ENCODE measurements at places on chromosomes 11 and 22.

- no peak for DNase-seq
These were observed 254.6 kb upstream of the LRRC4C start for GRCh38 chr11:41714101-41714500.

DNA sequence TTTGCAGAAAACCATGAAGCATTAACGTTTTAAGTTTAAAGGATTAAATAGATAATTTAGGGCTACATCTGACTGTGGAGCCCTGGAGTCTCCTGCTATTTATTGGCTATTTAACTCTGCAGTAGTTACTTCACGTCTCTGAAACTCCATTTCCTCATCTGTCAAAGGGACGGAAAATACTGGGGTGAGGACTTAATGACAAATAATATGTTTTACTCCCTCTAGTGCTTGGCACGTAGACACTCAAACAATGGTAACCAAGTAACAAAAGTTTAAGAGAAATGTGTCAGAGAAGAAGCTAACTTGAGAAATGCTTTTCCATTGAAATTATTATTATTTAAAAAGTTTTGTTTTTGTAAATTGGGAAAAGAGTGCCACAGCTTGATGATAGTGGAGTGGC lies 130.7 kb upstream of the RCN1 start:
- DNase-seq, result no peak

GRCh38 chr22:46865052-46865434 lies 102.6 kb downstream of the TBC1D22A start:
- no peak for DNase-seq

GRCh38 chr11:14908214-14908880 lies 16.3 kb upstream of the CYP2R1 start:
- DNase-seq, result peak; percentile 61

DNA sequence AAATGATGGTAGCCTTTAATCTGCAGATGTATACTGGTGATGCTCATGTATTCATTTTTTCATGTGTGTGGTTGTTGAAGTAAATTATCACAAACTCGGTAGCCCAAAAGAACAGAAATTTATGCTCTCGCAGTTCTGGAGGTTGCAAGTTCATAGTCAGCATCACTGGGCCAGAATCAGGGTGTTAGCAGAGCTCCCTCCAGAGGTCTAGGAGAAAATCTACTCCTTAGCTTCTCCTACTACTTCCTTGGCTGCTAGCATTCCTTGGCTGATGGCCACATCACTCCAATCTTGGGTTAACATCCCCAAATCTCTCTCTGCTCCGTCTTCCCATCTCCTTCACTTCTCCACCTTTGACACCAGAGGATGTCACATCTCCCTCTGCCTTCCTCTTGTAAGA lies 45.3 kb upstream of the GALNT18 start:
- no peak for DNase-seq

DNA sequence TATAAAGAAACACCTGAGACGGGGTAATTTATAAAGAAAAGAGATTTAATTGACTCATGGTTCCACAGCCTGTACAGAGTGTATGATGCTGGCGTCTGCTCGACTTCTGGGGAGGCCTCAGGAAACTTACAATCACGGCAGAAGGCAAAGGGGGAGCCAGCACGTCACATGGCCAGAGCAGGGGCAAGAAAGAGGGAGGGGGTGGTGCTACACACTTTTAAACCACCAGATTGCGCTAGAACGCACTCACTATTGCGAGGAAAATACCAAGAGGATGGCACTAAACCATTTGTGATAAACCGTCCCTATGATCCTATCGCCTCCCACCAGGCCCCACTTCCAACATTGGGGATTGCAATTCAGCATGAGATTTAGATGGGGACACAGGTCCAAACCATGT lies 79.7 kb upstream of the CARD18 start:
- DNase-seq, result no peak

- DNase-seq, result no peak
These were observed 39.6 kb downstream of the TSPAN18 start for GRCh38 chr11:44766112-44766971.

- no peak for DNase-seq
These were observed 10.6 kb downstream of the ACAT1 start for GRCh38 chr11:108131993-108132392.

DNA sequence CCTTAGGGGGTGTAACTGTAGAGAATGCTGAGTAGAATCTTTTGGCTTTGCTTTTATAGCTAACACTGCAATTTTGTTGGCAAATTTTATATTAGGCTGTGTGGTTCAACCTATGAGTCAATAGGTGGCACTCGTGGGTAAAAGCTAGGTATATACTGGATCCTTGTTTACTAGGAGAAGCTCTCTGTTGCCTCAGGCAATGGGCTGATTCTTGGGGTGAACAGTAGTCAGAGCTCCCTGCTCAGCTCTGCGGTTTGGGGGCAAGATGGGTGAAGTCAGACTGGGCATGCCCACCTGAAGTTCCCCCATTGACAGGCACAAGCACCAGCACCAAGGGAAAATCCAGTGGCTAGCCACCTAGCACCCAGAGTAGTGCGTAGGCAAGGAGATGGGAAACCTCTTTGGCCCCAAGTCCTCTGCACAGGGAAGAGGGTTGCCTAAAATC lies 238.7 kb downstream of the FAM181B start:
- DNase-seq, result no peak

DNA sequence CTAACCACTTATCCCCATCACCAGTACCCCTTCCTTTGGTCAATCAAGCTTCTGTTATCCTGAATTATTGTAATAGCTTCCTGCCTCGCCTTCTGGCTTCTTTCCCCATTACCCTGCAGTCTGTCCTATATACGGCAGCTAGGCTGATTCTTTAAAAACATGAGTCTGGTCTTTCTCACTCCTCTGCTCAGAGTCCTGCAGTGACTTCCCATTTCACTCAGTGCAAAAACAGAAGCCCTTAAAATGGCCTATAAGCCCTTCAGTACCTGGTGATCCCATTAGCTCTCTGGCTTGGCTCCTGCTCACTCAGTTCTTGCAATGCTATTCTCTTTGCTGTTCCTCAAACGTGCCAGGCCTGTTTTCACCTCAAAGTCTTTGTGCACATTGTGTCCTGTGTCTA lies 58.4 kb downstream of the JRKL start:
- no peak for DNase-seq

DNA sequence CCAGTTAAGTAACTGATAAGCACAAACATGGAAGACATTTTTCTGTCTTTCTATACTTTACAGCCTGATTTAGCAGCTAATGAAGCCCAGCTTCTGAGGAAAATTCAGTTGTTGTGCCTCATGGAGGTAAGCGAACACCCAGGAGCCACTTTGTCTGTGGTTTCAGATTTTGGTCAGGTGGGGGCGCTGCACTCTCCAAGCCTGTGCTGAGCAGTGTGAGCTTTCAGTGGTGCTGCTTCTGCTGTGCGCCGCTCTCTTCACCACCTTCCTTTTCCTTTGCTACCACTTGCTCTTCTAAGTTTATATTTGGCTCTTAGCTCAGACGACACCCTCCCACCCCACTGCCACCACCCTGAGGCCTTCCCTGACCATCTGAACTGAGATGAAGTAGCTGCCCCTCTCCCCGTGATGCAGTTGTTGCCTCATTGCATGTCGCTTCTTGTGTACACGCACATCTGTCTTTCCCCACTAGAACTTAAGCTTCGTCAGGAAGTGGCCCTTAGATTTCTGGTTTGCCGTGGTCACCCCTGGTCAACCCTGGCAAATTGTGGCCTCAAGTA lies 14.0 kb downstream of the PSMD13 start:
- no peak for DNase-seq

DNA sequence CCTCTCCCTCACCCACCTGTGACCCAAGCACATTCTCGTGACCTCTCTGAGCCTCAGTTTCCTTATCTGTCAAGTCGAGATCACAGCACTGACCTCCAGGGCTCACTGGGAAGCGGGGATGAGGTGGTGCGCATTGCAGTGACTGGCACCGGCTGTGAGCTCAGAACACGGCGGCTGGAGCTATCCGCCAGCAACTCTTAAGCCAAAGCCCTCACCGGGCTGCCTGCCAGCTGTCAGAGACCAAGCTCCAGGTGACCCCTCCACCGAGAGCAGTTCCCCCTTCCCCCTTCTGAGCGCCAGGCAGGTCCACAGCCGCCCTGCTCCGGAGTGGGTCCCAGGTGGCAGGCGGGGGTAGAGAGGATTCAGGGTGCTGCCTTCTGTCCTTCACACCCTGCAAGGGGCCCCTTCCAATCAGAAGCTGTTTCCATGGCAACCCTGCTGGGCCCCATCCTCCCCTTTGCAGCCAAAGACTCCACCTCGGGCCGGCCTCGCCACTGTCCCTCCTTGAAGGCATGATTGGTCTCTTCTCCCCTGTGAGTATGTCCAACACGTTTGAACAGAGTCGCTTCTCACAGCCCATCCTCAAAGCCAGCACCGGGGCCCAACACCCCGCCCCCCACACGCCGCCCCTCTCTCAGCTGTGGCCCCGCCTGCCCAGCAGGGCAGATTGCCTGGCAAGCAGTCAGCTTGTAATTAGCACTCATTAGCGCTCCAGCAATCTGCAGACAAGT lies 98.7 kb downstream of the WNT7B start:
- DNase-seq, result no peak

- DNase-seq, result no peak
These were observed 60.2 kb downstream of the BRD1 start for GRCh38 chr22:49767355-49768062.

GRCh38 chr11:88439356-88439755 lies 101.8 kb upstream of the CTSC start:
- no peak for DNase-seq

DNA sequence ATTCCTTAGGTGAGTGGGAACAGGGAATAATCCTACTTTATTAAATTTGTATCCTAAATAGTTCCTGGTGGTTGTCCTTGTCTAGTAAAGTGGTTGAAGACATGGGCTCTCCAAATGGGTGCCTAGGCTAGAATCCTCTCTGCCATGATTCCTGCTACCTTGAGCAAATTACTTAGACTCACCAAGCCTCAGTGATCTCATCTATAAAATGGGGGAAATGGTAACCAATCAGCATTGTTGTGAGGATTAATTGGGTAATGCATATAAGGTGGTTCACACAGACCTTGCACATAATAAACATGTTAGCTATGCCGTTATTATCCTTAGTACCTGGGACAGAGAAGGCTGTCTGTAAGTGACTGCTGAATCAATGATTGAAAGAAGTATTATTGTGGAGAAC lies 109.9 kb downstream of the FAR1 start:
- no peak for DNase-seq

- DNase-seq, result no peak
These were observed 13.6 kb downstream of the EFCAB6 start for GRCh38 chr22:43798492-43798891.

- DNase-seq, result no peak
These were observed 14.1 kb upstream of the LRRC10B start for GRCh38 chr11:61494381-61494961.

DNA sequence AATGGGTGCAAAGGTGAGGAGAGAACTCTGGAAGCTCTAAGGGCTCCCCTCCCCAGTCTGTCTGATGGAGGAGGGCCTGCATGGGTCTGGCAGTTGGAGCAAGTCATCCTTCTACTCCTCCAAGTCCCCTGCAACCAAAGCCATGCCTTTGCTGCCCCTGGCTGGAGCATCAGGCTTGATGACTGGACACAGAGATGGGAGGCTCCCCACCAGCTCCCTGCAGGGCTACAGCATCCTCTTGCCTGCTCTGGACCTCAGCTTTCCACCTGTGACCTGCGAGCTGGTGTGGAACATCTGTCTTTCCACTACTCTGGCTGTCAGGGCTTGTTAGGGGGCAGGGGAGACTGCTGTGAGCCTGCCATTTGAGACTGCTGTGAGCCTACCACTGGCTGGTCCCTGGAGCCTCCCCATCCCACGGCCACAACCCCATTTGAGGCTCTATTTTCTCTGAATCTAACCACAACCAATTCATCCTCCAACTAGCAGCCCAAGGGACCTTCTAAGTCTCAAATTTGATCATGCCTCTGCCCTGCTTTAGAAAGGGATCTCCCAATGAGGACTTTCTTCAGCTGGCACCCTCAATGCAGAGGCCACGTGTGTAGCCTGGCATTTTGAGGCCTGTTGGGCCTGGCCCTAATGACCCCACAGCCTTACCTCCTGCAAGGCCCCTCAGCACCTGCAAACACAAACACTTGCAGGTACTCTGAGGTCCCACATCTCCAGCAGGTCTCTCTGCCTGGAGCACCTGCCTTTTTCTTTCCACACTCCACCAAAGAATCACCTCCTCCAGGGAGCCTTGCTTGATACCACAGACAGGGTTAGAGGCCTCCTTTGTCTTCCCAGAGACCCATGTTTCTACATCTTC lies 9.9 kb downstream of the P2RY6 start:
- no peak for DNase-seq

- DNase-seq, result no peak
These were observed 8.5 kb upstream of the SCN2B start for GRCh38 chr11:118184784-118185579.

DNA sequence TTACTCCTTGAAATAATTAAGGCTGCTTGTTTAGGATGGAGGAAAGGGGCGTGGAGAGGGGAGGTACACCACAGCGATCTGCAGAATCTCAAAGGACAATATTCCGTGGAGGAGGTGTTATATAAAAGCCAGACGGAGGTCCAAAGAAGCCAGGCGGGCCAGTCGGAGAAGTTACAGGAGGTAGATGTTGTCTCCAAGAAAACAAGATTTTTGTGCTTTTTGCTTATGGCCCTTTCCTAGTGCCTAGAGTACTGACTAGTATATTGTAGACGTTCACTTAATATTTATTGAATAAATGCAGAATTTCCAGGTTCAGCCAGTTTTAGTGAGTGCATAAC lies 761 bp downstream of the ZDHHC13 start:
- no peak for DNase-seq

- DNase-seq, result no peak
These were observed 13.8 kb upstream of the PICK1 start for GRCh38 chr22:38043151-38044039.

DNA sequence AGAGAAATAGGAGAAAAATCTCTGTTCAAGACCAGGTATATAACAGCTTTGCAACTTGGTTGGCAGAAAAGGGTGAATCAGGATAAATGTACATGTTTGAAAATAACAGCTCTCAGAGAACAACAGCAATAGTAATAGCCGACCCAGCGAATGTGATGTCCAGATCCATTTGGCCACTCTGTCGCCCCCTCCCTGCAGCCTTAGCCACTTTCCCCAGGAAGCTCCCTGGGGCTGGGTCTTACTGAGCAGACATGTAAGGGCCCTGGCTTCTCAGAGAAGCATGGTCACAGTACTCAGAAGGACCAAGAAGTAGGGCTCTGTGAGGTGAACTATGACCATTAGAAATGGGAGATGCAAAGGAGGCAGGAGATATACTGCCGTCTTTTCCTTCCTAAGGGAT lies 154.1 kb upstream of the SNX19 start:
- DNase-seq, result no peak

DNA sequence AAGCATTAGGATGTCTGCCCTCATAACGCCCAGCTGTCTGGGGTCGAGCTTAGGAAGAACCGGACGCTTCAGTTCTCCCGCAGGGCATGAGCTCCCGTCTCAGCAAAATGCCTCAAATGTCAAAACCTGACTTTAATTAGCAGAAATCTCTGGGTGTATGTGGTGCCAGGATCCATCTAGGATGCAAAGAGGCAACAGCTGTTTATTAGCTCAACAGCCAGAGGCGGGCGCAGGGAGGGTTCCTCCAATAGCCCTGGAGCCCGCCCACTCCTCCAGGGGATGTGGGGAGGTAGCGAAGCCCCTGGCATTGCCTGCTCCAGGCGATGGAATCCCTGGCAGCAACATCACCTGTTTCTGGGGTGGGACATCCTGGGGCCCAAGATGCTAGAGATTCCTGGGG lies 39.4 kb upstream of the RTL6 start:
- DNase-seq, result no peak

GRCh38 chr22:36911887-36912661 lies 1.4 kb upstream of the CSF2RB start:
- DNase-seq, result no peak

All from NCI-H2029 (cell line).